ENCODE measurements at places on chromosomes 2 and 18.

DNA sequence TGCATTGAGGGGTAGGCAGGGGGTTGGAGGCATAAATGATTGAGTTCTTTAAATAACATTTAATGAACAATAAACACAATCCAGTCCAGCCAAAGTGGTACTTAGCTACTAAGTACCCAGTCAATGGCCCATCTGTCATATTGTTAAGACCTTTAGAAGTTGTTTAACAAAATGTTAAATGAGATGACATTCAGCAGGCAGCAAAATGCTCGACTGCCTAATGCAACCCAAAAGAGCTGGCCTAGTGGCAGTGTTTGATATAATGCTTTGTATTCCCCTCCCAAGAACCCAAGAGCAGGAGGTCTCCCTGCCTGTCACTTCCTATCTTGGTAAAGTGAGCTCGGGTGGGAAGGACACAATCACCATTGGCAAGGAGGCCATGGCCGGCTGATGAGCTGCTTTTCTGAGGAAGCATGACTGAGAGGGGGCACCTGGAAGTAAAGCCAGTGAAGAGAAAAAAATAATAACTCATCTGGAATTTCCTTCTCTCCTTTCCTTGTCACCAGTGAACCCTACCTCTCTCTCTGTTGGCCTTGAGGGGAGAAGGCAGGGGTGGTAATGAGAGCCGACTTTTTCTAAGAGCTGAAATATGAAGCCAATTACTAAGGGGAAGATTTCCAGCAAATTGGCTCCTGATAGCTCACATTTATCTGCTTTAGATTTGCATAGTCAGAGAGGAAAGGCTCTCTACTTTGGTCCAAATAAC, 140.6 kb downstream of the C1D start:
- DNase-seq: peak; percentile 35

DNA sequence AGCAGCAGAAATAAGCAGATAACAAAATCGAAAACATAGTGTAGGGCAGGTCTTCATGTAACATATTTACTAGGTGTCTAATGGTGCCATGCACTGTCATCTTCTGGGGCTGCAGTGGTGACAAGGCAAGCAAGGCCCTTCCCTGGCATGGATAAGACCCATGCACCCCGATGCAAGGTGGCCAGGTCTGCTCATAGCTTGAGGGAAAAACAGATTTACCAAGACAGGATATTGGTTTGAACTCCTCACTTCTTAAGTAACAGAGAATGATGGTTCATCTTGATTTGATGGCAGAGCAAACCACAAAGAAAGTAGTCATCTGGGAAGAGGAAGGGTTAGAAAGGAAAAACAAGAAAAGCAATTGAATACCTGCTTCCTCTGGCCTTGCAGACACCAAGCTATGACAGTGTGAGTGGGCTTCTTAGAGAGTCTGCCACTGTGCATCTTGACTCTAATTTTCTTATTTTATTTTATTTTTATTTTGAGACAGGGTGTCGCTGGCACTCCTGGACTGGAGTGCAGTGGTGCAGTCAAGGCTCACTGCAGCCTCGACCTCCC, 35.8 kb upstream of the EML6 start:
- no peak for DNase-seq

DNA sequence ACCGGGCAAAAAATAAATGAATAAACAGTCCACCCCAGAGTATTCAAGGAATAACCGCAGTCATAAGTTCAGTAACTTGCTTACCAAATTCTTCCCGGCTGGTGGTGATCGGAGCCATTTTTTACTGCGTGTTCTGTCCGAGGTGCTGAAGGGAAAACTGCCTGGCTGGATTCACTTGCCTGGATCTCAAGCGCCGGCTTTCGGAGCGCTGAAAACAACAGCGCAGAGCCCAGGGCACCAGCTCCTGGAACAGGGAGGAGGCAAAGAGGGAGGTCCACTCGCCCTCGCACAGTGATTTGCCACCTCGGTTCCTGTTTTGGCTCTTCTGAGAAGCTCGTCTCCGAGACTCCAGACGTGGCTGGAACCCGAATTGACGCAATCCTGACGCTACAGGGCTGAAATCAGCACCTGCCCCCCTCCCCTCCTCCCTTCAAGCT, at the start of gene SYT4:
SYT4 (minus strand) TSS at position 327 of the 437 bp plus-strand sequence; CDS start at position 118, 209 bp downstream.
- peak; percentile 81 for DNase-seq

GRCh38 chr2:135963841-135964240, 21.6 kb downstream of the DARS1 start:
- DNase-seq: no peak

GRCh38 chr2:20702563-20702962, 35.6 kb downstream of the GDF7 start:
- no peak for DNase-seq

GRCh38 chr2:193843675-193844074, 1648.9 kb upstream of the TMEFF2 start:
- no peak for DNase-seq

DNA sequence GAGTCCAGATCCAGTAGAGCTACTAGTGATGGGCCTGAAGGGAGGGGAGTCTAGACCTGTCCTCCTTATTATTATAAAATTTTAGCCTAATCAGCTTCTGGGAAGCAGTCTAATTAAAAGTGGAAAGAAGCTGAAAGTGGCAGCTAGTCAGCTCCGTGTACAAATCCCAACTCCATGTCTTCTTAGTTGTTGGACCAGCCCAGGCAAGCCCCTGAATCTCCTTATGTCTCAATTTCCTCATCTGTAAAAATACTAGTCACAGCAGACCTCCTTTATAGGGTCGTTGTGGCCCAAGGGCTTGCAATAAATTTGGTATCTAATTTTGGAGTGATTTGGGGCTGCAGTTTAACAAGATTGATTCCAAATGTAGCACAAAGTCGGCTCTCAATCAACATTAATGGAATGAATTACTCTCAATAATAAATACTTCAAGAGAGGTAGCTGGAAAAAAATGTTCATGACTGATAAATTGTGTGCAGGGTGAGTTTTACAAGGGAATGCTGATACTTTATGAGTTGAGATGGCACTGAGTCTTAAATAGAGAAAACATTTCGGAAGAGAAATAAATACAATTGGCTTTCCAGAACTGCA, 118.3 kb upstream of the NDUFV2 start:
- no peak for DNase-seq

GRCh38 chr2:227153758-227154486, 10.1 kb downstream of the COL4A4 start:
- no peak for DNase-seq

DNA sequence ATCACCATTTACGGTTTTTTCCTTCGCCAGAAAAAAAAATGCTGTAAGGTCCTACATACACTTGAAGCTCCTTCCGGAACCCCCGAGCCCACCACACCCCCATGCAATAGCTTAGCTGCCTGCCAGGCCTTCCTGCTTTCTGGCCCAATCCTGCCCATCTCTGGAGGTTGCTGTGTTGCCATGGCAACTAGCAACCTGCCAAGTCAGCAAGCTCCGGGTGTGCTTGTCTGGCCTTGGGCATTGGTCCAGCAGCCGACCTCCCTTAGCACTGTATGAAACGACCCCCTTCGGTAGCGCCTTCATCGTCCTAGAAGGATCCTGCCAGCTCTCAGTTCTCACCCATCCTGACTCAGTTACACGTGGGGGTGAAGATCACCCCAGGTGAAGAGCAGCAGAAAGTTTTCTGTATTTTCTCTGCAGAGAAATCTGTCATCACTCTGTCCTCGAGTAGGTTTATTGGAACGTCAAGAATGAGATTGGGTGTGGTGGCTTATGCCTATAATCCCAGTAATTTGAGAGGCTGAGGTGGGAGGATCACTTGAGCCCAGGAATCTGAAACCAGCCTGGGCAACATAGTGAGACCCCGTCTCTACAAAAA, 47.4 kb upstream of the MTCL1 start:
- peak; percentile 23 for DNase-seq

- no peak for DNase-seq
These were observed 9.8 kb downstream of the FEV start for GRCh38 chr2:218975060-218975777.

DNA sequence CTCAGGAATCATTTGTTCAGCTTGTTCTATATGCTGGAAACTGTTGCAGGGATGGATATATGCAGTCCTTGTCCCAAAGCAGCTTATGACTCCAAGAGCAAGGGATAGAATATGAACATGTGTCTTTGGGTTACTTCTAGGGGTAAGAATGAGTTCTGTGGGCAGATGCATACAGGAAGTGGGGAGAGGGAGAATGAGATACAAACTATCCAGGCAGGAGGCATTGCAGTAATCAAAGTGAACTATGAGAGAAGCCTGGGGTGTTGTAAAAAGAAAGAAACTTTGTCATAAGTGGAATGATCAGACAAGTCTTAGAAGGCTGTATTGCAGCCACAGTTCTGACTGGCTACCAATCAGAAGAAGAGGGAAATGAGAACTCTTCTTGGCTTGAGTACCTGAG, 44.8 kb upstream of the RAB6D start:
- no peak for DNase-seq

DNA sequence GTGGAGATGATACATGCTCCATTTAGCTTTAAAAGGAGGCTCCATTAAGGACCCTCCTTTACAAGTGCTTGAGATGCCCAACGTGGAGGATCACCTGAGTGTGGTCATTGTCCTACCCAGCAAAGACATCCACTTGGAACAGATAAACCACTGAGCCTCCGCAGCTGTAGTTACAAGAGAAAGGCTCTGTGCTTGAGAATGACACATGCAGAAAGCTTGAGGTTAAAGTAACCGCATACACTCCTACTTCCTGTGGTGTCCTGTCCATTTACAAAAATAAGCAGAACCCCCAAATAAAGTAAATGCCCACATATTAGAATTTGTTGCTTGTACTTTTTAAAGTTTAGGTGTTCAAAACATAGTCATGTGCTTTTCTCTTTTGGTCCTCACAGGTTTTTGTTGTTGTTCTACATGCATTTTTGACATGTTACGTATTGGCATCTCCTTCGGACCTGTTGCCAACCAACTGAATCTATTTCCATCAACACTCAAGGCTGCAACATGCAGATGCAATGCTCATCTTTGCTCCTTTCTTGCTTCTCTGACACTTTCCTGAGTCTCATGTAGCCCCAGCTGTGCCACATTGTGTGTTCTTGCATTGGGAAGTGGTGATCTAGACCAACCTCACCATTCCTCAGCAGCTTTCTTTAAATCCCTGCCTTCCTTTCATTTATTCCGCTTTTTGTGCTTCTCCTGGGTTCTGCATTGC, 56.0 kb downstream of the SERPINB7 start:
- DNase-seq: no peak

- no peak for DNase-seq
These were observed 6.1 kb downstream of the DCTN1 start for GRCh38 chr2:74373985-74374384.

- no peak for DNase-seq
These were observed 69.8 kb downstream of the NFATC1 start for GRCh38 chr18:79465392-79465991.

DNA sequence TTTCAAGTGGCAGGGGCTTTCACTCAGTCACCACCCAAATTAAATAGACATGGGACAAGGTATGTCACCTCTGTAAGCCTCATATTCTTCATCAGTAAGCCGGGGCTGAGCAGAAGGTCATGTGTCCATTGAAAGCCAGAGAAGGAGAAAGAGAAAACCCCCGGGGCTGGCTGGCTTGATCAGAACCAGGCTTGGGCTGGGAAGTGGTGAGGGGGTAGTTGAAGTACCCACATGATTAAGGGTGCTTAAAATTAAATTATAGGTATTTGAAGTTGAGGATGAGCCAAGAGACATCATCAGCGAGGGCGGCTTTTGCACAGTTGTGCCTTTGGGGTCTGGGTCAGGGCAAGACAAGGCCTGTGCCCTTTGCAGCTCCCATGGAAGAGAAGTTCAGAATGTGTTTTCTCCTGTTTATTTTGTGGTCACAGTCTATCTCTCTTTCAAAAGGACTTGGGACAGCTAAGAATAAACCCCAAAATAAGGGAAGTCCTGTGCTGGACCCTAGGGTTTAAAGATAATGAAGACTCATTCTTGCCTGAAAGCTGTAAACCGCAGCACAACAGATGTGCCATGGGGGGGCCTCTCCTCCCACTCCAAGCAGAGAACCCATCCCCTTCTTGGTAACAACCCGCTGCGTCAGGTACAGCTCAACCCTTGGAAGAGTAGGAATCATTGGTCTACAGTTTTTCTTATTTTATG, 10.7 kb downstream of the DBI start:
- DNase-seq: no peak

DNA sequence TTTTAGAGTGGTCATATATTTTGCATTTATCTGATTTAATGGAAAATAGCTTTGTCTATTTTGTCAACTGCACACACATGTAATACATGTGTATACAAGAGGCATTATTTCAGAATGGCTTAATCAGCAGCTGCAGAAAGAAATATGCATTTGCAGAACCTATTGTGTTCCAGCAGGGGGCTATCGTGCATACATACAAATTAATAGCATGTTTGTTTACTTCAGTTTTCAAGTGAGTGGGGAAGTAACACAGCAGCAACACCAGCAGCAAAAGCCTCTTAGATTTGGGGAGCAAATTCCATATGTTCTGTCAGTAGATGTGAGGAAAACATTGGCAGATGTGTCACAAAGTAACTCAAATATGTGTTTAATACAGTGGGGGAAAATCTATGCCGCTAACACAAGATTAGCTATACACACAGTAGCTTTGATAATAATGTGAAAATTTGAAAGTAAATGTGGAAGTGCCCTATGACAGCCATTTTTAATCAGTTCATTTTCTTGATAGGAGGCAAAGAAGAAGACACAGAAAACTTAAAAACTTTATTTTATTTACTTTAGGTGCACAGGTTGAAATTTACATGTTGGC, 218.1 kb downstream of the WDR7 start:
- DNase-seq: peak; percentile 67

DNA sequence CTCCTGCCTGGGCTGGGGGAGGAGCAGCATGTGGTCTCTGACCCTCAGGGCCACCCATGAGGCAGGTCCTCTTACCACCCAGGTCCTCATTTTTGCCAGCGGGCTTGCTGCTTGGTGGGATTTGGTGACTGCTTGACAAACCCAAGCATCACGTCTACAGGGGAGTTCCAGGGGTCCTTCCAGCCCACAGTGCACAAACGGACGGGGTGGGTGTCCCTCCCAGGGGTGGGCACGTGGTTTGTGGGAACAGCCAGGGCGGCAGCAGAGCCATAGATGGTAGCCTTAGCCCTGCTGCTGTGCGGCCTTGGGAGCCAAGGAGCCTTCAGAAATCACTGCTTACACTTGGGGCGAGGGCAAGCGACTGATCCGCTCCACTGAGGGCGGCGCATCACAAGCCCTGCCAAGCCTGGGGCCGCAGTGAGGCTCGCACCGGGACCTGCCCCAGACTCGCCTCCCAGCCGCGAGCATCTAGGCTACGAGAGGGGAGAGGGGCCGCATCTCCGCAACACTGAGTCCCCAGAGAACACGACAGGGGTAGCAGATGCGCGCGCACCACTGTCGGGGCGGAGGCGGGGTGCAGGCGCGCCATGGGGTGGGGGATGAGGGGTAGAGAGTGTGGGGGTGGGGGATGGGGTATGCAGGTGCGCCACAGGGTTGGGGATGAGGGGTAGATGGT, 36.9 kb downstream of the SNED1 start:
- DNase-seq: no peak

- DNase-seq: no peak
These were observed 56.9 kb downstream of the LIMS1 start for GRCh38 chr2:108591163-108591562.

DNA sequence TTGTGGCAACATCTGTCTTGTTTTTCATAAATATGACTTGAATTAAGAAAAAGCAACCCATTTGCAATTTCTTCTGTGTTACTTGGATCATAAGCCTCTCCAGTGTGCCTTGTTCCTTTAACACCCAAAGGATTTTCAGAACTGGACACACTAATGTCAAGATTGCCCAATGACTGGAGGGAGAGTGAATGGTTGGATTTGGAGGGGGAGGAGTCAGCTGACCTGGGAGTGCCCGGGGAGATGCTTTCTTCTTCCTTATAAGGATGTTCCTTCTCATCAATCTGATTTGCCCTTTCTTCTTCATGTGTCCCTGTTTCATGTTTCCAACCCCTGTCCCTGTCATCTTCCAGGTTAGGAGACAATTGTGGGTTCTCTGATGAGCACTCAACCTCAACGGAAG, 48.8 kb downstream of the ALPK2 start:
- no peak for DNase-seq
